ENCODE measurements at places on chromosomes 4 and X.
A peak's percentile ranks its signal among the peaks of the same experiment; 100 is the strongest.

DNA sequence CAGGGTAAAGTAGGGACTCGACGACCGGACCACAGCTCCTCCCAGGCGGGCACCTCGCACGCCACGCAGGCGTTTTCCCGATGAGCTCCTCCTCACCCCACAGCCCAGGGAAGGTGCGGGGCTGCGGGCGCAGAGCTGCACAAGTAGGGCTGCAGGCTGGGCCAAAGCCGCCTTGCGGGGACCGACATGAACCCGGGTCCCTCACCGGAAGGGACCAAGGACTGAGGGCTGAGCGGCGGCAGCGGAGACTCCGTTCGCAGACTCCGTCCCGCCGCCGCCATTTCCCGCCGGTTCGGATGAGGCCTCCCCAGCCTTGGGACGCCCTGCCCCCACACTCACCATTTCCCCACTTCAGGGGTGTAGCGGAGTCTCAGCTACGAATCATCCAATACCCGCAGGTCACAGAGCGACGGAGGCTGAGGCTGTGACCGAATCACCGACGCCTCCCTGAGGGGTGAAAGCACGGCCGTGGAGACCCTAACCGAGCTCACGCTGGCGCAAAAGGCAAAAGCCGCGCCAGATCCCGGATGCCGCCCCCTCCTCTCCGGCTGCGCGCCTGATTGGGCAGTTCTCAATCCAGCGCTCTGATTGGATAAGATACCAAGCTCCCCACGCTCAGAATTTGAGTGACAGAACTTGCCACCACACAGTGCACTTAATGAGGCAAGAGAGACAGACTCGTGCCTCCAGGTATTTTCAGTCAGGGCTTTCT, at the start of gene ZNF732:
ZNF732 (minus strand) TSS at position 506 of the 712 bp plus-strand sequence; CDS start at position 342, 164 bp downstream.
- peak; percentile 84 for DNase-seq

GRCh38 chr4:160717848-160718247, 1446.0 kb downstream of the FSTL5 start:
- DNase-seq, result no peak

GRCh38 chr4:6644792-6645530, 4.5 kb downstream of the MRFAP1 start:
- no peak for DNase-seq

DNA sequence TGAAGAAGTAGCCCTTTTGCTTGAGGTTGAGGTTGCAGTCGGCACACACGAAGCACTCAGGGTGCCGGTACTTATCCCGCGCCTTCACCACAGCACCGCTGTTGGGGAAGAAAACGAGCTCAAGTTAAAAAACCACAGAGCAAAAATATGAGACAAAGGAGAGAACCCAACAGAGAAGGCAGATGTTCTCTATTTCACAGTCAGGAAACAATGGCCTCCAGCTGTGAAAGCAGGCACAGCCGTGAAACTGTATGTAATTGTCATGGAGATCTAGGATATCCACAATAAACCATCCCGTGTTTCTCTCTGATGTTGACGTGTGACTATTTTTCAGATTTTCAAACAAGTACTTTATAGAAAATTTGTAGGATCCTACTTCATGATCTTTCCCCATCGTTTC, 30.9 kb upstream of the CCDC110 start:
- DNase-seq, result no peak

DNA sequence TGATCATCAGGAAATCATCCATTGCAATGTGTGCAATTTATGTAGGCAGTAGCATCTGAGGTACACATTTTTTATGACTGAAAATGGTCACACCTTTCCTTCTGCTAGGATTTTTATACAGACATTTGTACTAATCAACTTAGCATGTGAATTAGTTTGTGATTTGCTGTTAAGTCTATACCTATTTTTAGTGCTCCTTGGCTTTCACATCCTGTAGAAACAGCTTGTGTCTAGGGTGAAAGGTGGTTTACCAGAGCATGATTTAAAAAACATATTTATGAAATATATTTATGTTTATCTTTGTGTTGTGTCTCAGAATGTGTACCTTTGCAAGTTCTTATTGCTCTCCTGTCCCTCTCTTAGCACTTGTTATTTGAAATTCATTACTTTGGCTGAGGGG, 916.0 kb downstream of the TECRL start:
- no peak for DNase-seq

DNA sequence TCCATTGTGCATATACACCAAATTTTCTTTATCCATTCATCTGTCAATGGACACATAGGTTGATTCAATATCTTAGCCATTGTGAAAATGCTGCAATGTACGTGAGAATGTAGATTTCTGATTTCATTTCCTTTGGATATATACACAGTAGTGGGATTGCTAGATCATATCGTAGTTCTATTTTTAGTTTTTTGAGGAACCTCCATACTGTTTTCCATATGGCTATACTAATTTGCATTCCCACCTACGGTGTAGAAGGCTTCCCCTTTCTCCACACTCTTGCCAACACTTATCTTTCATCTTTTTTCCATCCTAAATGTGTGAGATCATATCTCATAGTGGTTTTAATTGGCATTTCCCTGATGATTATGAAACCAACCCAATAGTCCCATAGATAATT, 43.4 kb downstream of the ING2 start:
- DNase-seq, result no peak

- DNase-seq, result no peak
These were observed 21.9 kb upstream of the ARHGAP10 start for GRCh38 chr4:147709999-147710398.

- DNase-seq, result no peak
These were observed 12.5 kb downstream of the TRAPPC2 start for GRCh38 chrX:13721819-13722519.

- peak; percentile 86 for DNase-seq
These were observed 393 bp downstream of the SH3KBP1 start for GRCh38 chrX:19886883-19887531.

- no peak for DNase-seq
These were observed 88.5 kb downstream of the PHKA2 start for GRCh38 chrX:18895189-18895951.

GRCh38 chrX:122788216-122788615, 395.9 kb upstream of the GRIA3 start:
- DNase-seq, result no peak

- DNase-seq, result no peak
These were observed 127.8 kb downstream of the DDX53 start for GRCh38 chrX:23127586-23127985.

DNA sequence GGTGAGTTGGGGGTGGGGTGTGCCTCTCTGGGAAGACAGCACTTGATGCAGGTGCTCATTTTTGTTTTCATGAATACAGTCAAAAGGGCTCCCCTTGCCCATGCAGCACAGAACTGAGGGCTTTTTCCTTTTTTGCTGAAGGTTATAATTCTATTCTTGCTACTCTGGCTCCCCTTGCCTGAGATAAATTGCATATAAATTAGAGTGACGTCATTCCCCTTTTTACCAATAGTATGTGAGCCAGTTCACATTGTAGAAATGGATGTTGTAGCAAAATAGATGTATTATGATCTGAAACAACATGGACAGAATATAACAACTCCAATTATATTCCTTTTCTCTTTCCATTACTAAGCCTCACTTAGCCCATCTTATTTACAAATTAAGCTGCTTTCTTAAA, 28.4 kb downstream of the CXorf58 start:
- DNase-seq, result no peak

DNA sequence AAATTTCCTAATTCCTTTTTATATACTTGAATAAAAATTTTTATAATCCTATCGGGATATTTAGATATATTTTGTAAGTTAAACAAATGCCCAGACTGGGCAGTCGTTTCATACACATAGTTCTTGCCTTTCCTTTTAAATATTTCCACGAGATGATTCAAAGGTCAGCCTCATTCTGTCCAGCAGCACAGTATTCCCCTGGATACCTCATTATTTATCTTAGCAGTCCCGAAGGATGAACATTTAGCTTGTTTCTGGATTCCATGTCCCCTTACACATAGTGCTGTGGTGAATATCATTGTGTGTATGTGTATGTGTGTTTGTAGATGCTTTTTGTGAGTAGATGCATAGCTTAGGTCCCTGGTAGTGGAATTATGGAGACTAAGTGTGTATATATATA, 38.3 kb downstream of the RAPGEF2 start:
- no peak for DNase-seq

DNA sequence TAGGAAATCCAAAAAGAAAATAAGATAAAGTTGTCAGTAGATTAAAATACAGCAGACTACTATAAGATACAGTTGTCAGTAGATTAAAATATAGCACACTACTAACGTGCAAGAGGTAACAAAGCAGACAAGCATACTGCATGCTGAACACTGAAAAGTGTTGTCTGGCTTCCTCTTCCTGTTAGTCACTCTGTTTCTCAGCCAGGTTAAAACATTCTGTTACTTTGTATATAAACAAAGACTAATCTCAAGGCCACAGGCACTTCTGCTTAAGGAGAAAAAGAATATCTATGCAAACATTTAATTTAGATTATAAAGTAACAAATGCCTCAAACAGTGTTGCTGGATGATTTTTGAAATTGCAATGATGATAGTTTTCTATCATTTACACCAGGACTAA, 41.0 kb upstream of the SCD5 start:
- no peak for DNase-seq

DNA sequence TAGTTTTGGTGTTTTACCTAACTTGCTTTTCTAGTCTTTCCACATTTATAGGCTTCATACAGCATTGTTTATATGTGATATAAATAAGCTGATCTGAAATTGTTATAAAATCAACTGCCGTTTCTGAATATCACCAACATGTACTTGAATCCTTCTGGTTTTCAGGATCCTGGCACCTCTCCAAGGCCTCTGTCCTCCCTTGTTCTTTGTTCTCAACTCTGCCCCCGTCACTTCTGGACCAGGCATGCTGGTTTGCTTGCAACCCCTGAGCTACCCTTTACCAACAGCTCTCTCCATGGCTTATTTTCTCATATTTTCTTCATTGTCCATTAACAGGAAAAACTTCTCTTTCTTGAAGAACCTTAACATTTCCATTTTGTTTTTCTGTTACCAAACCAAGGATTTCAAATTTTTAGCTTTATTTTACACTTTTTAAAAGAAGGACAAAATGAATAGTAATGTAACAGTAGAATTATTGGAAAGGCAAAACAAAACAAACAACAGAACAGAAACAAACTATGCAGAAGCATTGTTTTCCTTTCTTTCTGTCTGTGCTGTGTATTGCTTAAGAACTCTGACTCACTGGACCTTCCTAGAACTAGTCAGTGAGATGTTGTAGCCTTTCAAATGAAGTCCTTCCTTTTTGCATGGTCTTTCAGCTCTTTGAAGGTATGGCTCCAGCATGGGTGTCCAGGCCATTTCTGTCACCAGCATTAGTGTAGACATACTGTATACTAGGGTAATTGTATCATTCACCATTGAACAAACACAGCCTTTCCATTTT, 44.8 kb downstream of the BANK1 start:
- DNase-seq, result no peak

- DNase-seq, result peak; percentile 83
These were observed 17.1 kb downstream of the NAT8L start for GRCh38 chr4:2075987-2076907.

- DNase-seq, result no peak
These were observed 50.8 kb downstream of the CHM start for GRCh38 chrX:85996555-85996954.

DNA sequence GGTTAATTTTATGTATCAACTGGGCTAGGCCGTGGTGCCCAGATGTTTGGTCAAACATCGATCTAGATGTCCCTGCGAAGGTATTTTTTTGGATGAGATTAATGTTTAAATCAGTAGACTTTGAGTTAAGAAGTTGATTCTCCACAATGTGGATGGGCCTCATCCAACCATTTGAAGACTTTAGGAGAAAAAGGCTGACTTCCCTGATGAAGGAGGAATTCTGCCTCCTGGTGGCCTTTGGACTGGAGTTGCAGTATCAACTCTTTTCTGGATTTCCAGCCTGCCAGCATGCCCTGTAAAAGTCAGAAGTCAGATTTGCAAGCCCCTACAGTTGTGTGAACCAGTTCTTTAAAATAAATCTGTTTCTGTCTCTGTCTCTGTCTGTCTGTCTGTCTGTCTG, 91.4 kb downstream of the STK32B start:
- DNase-seq, result peak; percentile 48

- no peak for DNase-seq
These were observed 1155.5 kb upstream of the PABPC4L start for GRCh38 chr4:135357091-135357490.

- no peak for DNase-seq
These were observed 389 bp upstream of the CCSER1 start for GRCh38 chr4:90126805-90127204.

DNA sequence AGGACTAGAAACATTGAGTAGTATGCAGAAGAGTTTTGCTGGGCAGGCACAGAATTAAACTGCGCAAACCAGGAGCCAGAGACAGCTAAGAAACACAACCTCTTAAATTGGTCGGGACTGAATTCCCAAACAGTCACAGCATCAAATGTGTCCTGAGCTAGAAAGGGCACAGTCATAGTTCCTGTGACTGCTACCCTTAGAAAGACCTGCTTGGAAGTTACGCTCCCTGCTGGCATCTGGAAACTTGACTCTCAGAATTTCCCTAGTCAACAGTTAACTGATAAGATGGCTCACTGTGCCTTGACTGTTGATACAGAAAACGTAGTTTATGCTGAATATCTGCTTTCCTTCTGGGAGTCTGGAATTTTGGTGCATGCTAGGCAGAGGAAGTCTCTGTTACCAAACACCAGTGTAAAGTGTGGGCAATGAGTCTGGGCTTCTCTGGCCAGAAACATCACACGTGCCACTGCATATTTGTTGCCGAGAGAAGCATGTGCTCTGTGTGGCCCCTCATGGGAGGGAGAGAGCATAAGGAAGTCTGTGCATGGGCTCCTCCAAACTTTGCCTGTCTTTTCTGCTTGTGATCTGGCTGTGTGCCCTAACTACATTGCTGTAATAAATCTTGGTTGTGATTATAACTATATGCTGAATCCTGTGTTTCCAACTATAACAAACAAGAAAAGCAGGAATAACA, 11.6 kb upstream of the EOLA2 start:
- no peak for DNase-seq

- peak; percentile 25 for DNase-seq
These were observed 283.8 kb downstream of the CRLF2 start for GRCh38 chrX:928606-929005.

DNA sequence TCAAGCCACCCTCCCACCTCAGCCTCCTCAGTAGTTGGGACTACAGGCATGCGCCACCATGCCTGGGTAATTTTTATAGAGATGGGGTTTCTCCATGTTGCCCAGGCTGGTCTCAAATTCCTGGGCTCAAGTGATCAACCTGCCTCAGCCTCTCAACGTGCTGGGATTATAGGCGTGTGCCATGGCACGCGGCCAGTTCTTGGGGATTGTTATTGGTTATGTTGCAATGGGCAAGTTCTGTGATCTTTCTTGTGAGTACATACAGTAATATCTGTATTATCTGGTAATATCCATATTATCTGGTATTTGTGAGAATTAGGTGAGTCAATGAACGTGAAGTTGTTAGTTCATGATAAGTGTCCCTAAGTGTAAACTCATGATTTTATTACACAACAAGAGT, 90.3 kb upstream of the TBL1X start:
- DNase-seq, result no peak

DNA sequence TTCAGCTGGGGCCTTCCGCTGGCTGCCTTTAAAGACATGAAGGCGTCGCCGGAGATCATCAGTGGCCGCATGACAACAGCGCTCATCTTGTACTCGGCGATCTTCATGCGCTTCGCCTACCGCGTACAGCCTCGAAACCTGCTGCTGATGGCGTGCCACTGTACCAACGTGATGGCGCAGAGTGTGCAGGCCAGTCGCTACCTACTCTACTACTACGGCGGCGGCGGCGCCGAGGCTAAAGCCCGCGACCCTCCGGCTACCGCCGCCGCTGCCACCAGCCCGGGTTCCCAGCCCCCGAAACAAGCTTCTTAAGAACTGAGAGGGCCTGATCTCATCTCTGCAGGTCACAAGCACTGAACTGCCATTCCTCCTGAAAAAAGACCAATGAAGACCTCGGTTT, 437 bp downstream of the MPC1L start:
- DNase-seq, result no peak

All from osteocyte (in vitro differentiated cells).